Stimulated activated CD8-positive, alpha-beta memory T cell treated with anti-CD3 and anti-CD28 coated beads, Interleukin-2, amount 100 ng/mL, for 48 hours (primary cell): ENCODE measurements at places on chromosomes 5 and 9.

DNA sequence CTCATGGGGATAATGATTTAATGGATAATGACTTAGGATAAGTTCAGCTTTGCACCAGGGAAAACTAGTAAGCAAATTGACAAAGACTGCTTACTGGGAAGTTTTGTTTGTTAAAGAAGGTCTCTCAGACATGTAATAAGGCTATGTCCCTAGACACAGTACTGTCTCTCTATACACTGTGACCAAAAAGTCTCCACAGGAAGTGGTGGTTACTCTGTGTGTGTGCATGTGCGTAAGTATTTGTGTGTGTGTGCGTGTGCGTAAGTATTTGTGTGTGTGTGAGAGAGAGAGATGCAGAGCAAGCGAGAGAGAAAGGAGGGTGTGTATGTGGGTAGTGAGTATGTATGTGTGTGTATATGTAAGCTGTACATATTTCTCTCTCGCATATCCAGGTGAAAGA lies 229.6 kb downstream of the GLIS3 start:
- no peak for DNase-seq

DNA sequence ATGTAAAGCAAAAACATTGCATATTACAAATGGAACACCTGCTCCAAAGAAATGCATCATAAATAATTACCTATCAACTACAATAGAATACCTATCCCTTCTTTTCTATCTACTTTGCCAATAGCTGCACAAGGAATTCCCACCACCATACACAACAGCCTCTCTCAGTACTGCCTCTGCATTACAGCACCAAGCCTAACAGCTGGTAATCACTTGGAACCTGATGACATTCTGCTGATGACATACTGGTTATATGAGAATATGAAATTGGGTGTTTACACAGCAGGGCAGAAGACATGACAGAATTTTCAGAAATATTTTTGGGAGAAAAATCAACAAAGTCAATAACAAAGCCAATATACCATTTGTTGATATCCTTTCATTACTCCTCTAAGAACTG lies 43.2 kb downstream of the PSMB7 start:
- DNase-seq = no peak

DNA sequence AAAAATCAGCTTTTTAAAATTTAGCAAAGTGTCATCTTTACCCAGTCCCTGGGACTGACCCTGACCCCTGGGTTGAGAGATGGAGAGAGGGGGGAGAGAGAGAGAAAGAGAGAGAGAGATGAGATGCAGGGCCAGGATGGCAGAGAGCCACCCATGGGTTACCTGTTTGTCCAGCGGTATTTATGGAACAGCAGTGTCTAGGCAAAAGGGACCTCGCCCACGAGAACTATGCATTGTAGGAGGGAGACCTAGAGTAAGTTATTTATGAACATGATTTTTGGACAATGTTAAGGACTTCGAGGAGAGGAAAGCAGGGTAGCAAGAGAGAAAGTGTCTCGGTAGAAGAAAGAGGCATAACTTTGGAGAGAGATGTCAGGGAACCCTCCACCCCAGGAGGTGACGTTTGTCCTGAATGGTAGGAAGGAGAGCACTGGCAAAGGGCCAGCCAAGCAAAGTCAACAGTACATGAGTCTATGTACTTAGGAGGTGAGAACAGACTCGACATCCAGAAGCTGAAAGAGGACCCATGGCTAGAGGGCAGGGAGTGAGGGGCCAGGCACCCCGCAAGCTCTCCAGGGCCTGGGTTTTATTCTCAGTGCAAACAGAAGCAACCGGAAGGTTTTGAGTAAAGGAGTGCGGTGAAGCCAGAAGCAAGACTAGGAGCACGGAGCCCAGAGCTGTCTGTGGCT lies 30.5 kb upstream of the MSX2 start:
- DNase-seq = no peak

- no peak for DNase-seq
Measured at GRCh38 chr9:88808019-88808656, 183.1 kb upstream of the S1PR3 start.

- no peak for DNase-seq
Measured at GRCh38 chr9:110389148-110389750, 51.6 kb upstream of the TXNDC8 start.

- DNase-seq = no peak
Measured at GRCh38 chr9:107994648-107995047, 505.1 kb upstream of the KLF4 start.

- no peak for DNase-seq
Measured at GRCh38 chr9:35661756-35662350, 3.1 kb downstream of the ARHGEF39 start.

DNA sequence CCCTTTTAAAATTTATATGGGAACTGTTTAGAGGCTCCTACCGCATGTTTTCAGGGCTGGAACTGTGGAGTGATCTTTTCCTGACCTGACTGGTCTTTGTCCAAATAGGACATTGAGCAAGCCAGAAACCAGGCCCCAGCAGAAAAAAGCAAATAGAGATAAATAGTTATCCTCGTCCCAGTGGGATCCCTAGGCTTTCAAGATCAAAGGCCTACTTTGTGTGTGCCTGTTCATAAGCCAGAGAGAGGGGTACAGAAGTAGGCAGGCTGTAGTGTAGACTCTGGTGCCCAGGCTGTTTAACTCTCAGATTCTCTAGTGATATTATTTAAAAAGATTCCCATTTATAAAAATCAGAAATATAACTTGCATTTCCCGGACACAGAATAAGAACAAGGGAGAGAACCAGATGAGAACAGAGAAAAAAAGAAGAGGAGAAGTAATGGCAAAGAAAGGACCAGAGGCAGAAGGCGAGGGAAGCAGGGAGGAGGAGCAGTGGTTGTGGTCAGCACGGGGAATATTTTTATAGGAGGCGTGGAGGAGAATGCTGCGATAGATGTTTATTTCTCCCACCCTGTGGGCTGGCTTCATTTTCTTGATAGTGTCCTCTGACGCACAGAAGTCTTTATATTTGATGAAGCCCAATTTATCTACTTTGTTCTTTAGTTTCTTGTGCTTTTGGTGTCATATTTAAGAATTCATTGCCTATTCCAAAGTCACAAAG lies 101.2 kb downstream of the AOPEP start:
- DNase-seq = no peak

DNA sequence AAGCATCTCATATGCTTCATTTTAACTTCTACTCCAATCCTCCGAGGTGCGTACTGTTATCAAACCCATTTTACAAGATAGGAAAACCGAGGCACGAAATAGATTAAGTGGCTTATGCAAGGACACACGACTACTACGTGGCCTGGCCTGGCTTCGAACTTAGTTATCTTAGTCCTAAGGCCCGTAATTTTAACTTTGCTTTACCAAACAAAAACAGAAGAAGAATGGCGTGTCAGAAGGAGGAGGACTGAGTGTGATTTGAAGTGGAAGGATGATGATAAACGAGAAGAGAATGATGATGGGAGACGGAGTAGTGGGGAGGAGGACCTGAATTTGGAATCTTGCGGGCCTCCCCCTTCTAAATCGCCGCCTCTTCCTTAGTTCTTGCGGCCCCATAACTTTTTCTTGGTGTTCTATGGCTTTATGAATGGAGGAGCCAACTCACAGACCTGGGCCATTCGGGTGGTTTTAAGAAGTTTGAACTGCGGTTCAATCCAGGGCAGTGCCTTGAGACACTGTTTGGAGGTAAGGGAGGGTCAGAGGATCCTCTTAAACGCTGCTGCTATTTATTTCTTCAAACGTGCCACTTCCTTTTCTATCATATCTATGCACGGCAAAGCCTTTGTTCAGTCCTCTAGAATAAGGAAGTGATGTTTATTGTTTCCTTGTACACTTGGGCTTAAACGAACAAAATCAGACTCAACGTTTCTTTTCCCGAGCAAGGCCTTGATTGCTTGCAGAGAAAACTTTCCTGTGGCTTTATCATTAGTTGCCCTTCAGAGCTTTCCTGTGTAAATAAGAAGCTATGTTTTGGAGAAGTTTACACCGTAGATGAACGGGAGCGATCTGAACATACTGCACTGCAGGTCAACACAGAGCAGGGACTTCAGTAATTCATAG lies 795 bp downstream of the CNOT8 start:
- no peak for DNase-seq

GRCh38 chr5:150339841-150340240 lies 17.7 kb upstream of the TCOF1 start:
- no peak for DNase-seq

- no peak for DNase-seq
Measured at GRCh38 chr9:40926404-40927259, 201.8 kb downstream of the FOXD4L6 start.

GRCh38 chr9:16175461-16175860 lies 622.6 kb downstream of the CCDC171 start:
- DNase-seq = no peak

DNA sequence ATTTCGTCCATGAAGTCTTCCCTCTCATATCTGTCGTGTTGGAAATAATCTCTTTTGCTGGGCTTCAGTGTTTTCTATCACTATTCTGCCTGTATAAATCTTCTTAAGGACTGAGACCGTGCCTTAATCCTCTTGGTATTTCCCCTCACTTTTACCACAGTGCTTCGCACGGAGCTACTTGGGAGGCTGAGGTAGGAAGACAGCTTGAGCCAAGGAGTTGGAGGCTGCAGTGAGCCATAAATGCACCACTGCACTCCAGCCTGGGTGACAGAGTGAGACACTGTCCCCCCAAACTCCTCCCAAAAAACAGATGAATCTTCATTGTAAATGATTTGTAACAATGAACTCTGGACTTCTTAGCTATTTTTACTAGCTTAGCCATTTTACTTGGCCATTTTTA lies 57.8 kb downstream of the PHAX start:
- no peak for DNase-seq

DNA sequence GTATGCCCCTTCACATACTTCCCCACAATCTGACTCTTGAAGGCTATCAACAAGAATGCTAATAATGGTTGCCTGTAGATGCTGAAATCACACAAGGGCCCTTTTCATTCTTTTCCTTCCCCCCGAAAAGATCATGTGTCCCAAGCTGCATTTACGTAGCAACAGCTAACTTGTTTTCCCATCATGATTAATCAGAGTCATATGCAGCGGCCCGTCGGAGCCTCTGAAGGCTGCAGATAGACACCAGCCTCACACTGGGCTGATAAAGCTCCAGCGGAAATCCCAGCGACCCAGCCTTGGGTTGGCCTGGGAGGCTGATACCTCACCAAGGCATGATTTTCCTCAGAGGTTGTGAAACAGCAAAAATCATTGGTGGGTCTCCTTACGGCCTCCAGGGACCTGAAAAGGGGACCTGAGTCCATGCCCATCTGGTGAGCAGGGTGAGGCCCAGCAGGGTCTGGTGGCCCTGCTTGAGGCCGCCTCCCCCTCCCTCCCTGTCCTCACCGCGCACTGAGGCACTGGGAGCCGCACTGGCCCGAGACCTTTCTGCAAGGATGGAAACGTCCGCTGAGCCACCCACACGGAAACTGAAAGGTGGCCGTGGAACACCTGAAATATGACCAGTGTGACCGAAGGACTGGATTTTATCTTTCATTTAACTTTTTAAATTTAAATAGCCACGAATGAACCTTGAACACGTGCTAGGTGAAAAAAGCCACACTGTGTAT lies 114.2 kb upstream of the PHYKPL start:
- DNase-seq = no peak

- no peak for DNase-seq
Measured at GRCh38 chr9:105306351-105307140, 62.1 kb downstream of the SLC44A1 start.

- DNase-seq = no peak
Measured at GRCh38 chr9:29044959-29045358, 1471.7 kb upstream of the C9orf72 start.

DNA sequence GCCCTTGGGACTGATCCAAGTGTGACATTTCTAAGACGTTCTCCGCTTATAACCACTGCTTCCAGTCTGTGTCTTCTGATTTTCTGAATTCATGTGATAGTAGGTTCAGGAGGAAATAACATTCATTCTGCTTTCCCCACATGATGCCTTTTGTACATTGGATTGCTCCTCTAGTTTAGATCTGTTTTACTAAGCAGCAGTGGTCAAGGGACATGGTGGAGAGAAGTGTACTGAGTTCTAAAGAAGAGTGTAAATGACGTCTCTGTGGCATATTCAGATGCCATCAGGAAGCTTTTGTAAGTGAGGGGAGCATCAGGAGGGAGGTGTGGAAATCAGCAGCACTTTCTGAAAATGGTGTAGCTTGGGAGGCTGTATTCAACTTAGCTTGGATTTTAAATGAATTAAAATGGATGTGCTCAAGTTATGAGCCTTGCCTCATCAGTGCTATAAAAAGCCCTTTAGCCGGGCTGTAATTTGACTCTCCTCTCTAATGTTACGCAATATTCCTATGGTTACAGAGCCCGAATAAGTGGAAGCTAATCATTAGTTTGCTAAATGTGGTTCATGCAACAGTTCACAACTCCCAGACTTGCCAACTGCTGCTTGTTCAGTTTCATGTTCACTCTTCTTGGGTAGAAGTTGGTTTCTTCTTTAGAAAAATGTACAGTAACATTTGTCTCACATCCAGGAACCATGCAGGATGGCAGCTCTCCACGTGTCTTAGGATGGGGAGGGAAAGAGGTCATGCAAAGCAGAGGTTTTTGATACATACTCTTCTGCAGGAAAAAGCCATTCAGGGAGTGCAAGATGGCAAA lies 281.3 kb downstream of the ARHGAP26 start:
- DNase-seq = no peak

DNA sequence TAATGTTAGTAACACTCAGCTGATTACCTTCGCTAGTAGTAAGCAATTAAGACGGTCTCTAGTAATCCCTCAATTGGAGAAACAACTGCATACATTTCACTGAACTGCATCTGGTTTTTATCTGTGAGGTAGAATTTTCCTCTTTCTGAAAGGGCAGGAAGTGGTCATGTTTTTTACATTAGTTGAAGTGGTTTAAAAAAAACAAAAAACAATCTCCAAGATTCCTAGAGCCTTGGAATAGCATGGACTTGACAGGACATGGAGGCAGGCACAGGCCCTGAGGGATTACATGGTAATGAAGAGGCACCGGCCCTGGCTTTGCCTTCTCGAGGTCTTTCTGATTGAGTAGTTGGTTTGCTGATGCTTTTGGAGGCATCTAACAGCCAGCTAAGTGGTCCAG lies 25.8 kb downstream of the THBS4 start:
- DNase-seq = no peak

DNA sequence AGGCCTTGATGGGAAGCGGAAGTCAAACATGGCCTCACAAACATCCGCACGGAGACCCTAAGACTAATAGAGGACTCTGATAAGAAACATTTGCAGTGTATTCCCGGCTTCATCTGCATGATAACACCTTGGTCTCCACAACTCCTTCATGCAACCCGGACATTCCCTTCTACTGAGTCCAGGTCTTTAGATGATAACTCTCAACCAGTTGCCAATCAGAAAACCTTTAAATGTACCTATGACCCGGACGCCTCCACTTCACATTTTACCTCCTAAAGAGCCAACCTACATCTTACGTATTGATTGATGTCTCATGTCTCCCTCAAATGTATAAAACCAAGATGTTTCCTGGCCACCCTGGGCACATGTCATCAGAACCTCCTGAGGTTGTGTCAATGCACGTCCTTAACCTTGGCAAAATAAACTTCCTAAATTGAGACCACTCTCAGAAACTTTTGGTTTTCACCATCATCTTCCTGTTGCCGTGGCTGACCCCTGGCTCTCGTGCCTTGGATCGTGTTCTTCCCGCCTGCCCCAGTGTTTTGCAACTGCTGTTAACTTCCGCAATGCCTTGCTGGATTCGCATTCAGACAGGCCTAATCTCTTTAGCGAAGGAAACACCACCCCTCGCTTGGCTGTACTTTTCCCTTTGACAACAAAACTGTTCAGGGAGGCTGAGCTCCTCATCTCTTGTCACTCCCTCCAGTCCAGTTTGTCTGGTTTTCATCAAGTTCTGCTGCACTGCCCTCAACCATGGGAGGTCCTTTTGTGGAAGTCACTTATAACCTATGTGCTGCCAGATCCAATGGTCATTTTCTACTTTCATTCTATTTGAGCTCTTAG lies 1.1 kb upstream of the DAP start:
- DNase-seq = no peak
